ENCODE measurements at places on chromosomes 5 and 9.

- no peak for DNase-seq
Measured at GRCh38 chr9:130421802-130422276, 22.9 kb upstream of the ASS1 start.

DNA sequence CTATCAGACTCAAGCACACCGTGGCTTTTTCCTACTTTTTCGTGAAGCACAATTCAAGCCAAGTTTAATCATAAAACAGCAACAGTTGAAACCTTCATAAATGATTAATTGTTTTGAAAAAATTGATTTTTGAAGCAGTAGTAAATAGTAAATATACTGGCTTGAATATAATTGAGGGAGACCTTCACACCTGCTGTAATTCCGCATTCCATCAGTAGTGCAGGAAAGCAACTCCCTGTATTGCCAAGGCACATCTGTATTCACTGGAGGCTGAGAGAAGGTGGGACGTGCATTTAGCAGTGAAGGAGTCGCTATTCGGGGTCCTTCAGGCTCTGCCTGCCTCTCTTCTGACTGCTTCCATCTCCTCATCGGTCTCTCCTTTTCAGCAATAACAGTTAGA lies 203.8 kb downstream of the ZSWIM6 start:
- no peak for DNase-seq

GRCh38 chr9:17116400-17116837 lies 18.4 kb upstream of the CNTLN start:
- DNase-seq: peak; percentile 60

GRCh38 chr5:158384535-158385481 lies 525.9 kb upstream of the CLINT1 start:
- peak; percentile 99 for DNase-seq

DNA sequence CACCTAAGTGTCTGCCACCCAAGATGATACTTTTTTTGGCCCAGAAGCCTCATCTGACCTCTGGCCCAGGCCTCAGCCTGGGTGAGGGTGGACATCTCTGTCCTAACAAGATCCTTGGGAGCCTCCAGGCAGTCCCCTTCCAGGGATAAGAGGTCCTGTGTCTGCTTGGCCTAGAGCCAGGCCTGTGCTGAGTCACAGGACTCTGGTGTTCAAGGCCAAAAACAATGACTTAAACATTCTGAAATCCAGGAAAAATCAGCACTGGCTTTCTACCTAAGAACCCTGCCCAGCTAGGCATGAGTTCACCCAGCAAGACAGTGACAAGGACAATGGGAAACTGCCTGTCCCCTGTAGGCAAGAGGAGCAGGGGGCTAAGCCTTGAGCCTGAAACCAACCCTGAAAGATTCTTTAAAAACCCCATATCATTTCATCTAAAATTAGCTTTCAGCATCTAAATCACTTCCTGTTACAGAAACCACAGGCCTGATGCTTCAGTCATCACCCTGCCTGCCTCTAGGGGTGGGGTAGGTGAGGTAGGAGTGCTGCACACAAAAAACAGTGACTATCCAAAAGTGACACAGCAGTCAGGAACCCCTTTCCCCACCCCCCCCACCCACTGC lies 29.9 kb downstream of the CSF2 start:
- DNase-seq: peak; percentile 94

DNA sequence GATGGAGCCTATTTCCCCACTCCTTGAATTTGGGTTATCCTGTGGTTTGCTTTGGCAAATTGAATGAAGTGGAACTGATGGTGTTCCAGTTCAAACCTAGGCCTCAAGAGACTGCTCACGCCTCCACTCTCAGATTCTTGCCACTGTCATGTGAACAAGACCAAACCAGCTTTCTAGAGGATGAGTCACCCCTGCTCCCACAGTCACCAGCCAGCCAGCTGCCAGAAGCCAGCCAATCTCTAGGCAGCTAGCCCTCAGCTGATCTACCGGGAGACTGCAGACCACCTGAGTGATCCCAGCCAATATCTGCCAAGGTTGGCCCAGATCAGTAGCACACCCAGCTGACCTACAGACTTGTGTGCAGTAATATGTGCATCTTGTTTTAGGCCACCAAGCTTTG lies 300.6 kb downstream of the TMEM38B start:
- peak; percentile 32 for DNase-seq

GRCh38 chr5:100600298-100600994 lies 65.3 kb downstream of the FAM174A start:
- DNase-seq: no peak

GRCh38 chr9:2424619-2425033 lies 197.0 kb upstream of the VLDLR start:
- no peak for DNase-seq
